Mammary epithelial cell (primary cell): ENCODE measurements at places on chromosomes 2 and 18. TPM values are rescaled to one million over a fixed set of nuclear protein-coding genes. Genes with fewer than 3 reads are reported as not detected.

Gene ANKAR
- 0.42 TPM for polyA plus RNA-seq

Gene GCKR
- polyA plus RNA-seq, result 1.1 TPM

Gene ALK
- polyA plus RNA-seq, result not detected

Gene RGPD4
- polyA plus RNA-seq, result not detected

Gene LCT
- polyA plus RNA-seq, result 0.01 TPM

Gene FAM124B
- polyA plus RNA-seq, result not detected

Gene OST4
- 898 TPM for polyA plus RNA-seq

Gene FBXO36
- polyA plus RNA-seq, result 0.86 TPM

Gene C2orf92
- polyA plus RNA-seq, result 0.84 TPM

Gene CDK15
- 3.1 TPM for polyA plus RNA-seq

Gene PAX3
- polyA plus RNA-seq, result not detected

Gene MYO5B
- 13.1 TPM for polyA plus RNA-seq

Gene CFAP65
- 0.01 TPM for polyA plus RNA-seq
